ENCODE measurements at places on chromosomes 4 and X.

GRCh38 chr4:76679691-76680090, 218.3 kb downstream of the SOWAHB start:
- DNase-seq: no peak

DNA sequence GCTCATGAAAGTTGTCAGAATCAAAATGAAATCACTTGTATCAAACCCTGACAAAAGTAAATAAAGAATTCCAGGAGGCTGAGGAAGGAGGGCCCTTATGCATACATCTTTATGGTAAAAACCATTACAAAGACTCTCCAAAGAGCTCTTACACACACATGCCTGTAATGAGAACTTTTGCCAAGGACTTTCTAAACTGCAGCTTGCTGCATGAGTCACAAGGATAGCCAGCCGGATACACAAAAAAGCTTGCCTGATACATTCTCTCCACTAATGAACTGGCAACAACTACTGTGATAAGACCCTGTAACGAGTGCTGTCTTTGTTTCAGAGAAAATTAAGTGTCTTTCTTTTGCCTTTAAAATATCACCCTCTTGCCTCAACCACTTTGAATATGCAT, 618.1 kb downstream of the PPP4R3C start:
- DNase-seq: no peak

GRCh38 chrX:15448010-15448639, 45.0 kb downstream of the PIR start:
- no peak for DNase-seq

DNA sequence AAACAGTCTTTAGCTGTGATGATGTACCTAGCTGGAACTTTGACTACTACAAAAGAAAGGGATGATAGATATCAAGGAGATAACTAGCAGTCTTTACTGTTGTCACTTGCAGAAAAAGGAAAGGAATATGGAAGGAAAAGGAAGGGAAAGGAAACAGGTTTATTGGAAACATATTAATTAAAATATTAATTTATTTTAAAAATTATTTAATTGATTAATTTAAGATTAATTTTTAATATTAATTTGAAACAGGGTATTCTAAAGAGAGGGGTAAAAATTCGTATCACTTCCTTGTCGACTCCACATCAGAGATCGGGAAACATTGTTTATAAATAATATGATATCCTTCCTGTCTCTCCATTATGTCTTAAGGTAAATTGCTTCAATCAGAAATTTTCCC, 186.5 kb upstream of the IL15 start:
- no peak for DNase-seq

DNA sequence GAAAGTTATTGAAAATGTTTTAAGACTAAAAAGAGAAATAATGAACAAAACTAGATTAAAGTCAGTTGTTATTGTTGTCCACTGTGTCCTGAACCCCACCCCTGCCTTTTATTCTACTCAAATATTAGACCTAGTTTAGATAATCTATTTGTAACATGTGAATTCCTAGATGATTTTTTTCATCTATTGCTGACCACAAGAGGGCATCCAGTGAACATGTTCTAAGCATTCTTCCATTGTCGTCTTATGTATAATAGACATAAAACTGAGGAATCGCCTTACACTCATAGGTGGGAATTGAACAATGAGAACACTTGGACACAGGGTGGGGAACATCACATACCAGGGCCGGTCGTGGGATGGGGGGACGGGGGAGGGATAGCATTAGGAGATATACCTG, 36.4 kb upstream of the HPRT1 start:
- no peak for DNase-seq
